ENCODE measurements at places on chromosomes 4 and X.

GRCh38 chr4:122005064-122005755 is 53.4 kb upstream of the TRPC3 start:
- DNase-seq = peak; percentile 69

GRCh38 chr4:24150034-24150433 is 260.2 kb upstream of the PPARGC1A start:
- no peak for DNase-seq

GRCh38 chr4:178205826-178206225 is 763.6 kb upstream of the AGA start:
- DNase-seq = no peak

GRCh38 chrX:120797188-120797851 is 78.3 kb downstream of the CT47B1 start:
- peak; percentile 28 for DNase-seq

- DNase-seq = no peak
These were observed 8.8 kb upstream of the CHRDL1 start for GRCh38 chrX:110804446-110804845.
